ENCODE measurements at places on chromosomes 7 and 10. TPM values are rescaled to one million over a fixed set of nuclear protein-coding genes. Genes with fewer than 3 reads are reported as not detected.

- no peak for DNase-seq
Measured at GRCh38 chr10:60645980-60646379, 132.3 kb upstream of the CDK1 start.

DNA sequence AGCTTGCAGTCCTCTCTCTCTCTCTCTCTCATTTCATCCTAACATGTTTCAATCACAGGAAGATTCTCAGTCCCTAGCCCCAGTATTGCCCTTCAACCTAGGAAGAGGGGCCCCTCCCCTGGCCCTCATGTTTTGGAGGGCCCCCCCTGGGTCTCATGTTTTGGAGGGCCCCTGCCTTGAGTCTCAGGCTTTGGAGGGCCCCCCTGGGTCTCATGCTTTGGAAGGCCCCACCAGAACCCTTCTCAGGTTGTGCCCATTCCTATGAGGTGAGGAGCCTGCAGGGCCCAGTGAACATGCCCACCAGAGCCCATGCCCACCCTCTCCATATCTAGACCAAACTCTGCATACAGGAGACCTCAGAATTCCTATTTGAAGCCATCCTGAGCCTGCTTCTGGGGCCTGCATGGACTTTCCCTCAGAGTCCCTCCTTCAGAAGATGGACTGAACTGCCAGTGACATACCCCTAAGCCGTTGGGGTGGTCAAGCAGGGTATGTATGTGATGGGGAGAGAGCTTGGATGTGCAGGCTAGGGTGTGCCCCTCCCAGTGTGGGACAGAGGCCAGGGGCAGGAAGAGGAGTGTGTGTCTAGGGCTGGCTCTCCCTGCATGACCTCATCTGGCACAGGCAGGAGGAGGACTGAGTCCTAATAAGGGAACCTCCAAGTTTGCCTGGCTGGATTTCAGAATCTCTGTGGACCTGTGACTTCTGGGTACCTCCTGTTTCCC lies 8.1 kb upstream of the VDAC2 start:
- DNase-seq: no peak

DNA sequence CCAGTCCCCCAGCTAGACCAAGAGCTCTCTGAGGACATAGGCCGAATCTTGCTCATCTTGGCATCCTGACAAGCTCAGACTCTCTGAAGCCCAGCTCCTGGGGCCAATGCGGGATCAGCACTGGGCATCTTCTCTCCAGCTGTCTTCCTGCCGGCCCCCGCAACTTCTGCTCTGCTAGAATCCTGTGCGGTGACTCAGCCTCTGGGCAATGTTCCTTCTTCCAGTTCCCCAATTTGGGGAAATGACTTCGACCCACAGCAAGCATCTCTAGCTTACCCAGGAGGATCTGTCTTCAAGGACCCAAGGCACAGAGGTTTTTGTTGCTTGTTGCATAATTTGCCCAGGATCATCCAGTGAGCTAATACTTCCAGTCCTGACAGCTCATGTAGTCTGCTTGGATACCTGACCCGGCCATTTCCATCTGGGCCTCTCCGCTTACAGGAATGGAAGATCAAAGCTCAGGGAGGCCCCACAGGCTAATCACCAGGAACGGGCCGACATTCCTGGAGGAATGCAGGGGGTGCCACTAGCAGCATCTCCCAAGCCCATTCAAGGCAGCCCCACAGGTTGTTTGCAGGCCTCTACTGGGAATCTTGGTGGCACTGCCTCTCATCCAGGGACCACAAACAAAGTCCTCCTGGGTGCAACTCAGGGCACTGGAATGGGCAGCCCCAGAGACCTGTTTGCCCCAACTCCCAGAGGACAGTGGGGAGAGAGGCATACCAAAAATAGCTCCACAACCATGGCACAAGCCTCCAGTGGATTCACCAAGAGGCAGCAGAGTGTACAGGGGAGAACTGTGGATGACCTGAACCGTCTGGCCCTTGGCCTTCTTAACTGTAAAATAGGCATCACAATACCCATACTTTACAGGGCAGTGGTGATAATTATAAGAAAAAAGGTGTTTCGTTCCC lies 151.9 kb downstream of the NEURL1 start:
- no peak for DNase-seq

- DNase-seq: no peak
Measured at GRCh38 chr7:27551803-27552400, 110.8 kb downstream of the HIBADH start.

DNA sequence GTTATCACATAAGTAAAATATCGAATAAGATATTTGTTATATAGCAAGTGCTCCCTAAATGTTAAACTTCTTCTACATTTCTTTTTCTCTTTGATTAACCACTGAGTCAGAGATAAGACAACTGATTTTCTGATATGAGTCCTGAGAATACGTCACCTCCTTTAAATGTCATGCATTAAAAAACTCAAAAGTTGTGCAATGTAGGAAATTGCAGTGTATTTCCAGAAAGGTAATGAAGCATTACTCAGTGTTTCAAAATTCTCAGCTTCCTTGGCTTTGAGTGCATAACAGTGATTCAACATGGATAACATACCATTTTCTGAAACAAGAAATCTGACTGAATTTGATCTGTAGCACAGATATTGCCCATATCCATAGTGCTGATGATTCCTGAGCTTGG lies 155.8 kb downstream of the BMPER start:
- DNase-seq: no peak

The ADIRF gene
- not detected for total RNA-seq

- no peak for DNase-seq
Measured at GRCh38 chr7:70592171-70592570, 539.8 kb upstream of the GALNT17 start.
